ENCODE measurements at places on chromosomes 7 and 10.

GRCh38 chr10:27912231-27912630, 86.6 kb downstream of the ODAD2 start:
- no peak for DNase-seq

DNA sequence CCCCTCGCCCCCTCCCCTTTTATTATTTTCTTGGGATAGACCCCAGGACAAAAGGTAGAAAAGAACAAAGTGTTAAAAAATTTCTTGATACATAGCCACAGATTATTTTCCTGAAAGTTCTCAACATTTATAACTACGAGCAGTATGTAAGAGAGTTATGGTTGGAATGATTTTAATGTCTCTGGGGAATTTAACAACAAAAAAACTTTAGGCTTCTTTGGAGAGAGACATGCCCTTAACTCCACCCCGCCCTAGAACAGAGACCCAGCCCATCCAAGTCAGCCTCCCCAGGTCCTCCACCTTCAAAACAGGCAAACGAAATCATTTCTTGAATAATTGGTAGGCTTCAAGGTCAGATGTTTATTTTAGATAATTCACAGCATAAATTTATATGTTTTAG, 97.1 kb downstream of the TCF7L2 start:
- DNase-seq, result no peak

DNA sequence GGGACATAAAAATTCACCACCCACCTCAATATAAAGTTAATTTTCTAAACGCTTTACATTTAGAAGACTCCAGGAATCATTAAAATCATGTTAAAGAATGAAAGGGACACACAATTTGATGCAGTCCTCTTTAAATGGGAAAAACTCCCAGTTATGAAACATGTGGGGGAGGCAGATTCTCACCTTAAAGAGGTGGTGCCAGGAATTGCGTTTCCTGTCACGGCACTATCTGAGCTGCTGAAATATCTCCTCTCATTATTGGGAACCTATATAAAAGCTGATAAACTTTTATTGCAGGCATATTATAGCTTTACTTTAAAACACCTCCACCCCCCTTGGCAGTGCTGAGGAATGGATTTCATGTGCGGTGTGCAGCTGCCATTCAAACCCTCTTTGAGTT, 94.8 kb upstream of the SORCS3 start:
- DNase-seq, result no peak

DNA sequence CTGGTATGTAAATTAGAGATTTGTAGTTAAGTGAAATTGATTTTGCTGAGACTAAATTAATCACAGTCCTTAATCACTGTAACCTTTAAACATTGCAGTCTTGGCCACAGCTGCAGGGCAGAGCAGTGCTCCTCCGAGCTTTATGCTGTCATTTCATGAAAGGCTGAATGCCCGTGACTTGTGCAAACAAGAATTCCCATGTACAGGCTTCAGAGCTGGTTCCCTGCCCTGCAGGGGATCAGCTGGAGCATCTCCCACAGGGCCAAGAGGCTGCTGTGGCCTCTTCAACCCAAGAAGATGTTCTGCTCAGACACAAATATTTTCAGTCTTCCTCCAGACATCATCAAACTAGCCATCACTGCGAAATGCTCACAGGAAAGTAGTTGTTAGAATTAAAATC, 419.1 kb downstream of the AUTS2 start:
- no peak for DNase-seq

DNA sequence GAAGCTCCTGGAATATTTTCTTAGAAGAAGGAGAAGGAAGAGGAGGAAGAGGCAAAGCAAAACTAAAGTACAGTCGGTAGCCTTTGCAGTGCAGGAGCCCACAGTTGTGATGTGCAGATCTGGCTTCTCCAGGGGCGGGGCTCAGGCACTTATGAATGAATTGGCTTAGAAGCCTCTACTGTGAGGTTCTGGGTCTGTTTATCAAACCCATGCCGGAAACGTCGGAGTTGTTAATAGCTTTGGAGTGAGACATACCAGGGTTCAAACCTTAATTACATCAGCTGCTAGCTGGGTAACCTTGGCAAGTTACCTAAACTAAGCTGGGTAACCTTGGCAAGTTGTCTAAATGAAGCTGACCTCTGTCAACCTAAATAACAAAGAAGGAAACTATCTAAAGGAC, 89.3 kb upstream of the PITRM1 start:
- no peak for DNase-seq

GRCh38 chr10:50991456-50992355, 82.6 kb upstream of the PRKG1 start:
- DNase-seq, result no peak

DNA sequence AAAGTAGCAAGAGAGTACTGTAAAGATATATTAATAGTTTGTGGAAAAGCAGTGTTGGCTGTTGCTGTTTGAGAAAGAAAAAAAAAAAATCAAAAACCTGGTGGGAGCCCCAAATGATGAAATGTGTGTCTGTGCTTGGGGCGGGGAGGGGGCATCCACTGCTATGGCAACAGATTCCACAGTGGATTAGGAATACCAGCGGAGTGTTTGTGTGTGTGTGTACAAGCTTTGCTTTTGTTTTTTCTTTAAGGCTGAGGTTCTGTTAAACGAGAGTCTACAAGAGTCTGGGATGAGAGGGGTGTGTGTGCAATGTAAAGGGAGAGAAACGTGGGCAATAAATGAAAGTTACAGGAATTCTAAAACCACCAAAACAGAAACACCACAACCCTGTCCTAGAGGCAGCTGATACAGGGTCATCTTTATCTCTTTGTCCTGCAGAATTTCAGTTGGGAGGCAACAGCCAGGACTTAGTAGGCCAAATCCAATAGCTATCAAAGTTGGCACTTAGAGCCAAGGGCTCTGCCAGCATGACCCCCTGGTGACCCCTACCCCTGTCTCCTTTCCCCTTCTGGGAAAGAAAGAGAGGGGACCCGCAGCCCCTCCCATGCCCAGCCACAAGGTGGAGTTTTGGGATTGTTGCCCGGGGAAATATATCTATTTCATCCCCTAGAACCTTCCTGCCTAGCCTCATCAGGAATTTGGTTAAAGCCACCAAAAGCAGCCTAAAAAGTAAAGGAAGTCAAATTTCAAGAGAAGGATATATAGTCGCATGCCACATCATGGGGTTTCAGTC, 85.4 kb downstream of the OSBPL3 start:
- DNase-seq, result no peak

- no peak for DNase-seq
Observed at GRCh38 chr10:71486484-71487114, 89.9 kb downstream of the CDH23 start.

GRCh38 chr7:44244282-44244681, 43.5 kb downstream of the YKT6 start:
- DNase-seq, result no peak

- no peak for DNase-seq
Observed at GRCh38 chr7:39824456-39825200, 125.4 kb upstream of the CDK13 start.

- no peak for DNase-seq
Observed at GRCh38 chr7:81299711-81300110, 380.9 kb upstream of the SEMA3C start.

DNA sequence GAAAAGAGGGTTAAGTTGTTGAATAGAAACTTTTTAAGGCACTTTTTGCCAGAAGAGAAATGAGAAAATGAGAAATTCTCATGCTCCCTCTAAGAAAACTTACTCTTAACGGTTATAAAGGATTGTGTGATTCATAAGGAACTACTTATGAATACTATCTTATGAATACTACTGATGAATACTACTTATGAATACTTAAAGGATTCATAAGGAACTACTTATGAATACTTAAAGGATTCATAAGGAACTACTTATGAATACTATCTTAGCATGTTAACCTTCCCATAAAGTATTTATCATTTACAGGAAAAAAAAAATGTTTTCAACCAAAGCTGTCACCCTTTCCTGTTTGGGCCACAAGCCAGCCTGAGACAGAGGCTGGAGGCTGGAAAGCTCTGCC, 53.1 kb upstream of the UCN3 start:
- no peak for DNase-seq

GRCh38 chr10:48714088-48714487, 29.4 kb downstream of the WDFY4 start:
- no peak for DNase-seq

DNA sequence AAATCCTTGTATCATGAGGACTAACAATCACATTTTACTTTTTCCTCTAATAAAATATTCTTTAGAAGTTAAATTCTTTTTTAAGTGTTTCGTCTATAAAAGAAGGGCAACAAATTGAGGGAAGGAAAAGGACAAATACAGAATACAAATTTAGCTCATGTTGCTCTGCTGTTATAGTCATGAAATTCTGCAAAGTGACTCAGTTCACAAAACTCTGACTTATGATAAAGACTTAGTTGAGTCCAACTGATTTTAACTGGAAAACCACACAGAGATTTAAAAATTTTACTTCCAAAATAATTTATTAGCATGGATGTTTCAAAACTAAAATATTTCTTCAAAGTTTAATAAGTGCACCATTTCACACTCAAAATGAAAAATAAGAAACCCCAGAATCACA, 75.0 kb upstream of the GPR22 start:
- no peak for DNase-seq

DNA sequence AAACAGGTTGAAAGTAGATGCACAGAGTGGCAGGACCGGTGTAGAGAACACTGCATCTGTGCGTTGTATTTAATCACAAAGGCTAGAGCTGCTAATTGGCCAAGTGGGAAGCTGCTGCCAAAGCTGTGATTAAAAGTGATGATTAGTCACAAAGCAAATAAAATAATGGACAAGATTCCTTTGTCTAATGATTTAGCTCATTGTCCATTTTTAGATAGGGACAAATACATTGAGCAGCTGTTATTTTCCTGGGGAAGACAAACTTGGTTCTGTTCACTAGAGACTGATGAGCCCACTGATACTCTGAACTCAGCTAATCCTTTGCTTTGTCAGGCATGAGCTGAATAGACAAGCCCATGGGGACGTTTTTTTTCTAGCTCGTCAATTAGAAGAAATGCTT, 19.7 kb downstream of the UBE3C start:
- no peak for DNase-seq

- DNase-seq, result no peak
Observed at GRCh38 chr10:69201045-69201444, 19.1 kb upstream of the HKDC1 start.

DNA sequence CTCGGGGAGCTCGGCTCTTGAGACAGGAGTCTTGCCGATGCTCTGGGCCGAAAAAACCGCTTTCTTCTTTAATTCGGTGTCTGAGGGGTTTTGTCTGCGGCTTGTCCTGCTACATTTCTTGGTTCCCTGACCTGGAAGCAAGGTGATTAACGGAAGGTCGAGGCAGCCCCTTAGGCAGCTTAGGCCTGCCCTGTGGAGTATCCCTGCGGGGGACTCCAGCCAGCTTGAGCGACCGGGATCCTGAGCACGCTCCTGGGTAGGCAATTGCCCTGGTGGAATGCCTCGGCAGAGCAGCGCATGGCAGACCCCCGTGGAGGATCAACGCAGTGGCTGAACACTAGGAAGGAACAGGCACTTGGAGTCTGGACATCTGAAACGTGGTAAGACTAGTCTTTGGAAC, 30.5 kb upstream of the GHITM start:
- DNase-seq, result no peak

- no peak for DNase-seq
Observed at GRCh38 chr10:71184421-71184820, 27.9 kb upstream of the UNC5B start.

- DNase-seq, result no peak
Observed at GRCh38 chr10:21807180-21807579, 196.3 kb downstream of the DNAJC1 start.

DNA sequence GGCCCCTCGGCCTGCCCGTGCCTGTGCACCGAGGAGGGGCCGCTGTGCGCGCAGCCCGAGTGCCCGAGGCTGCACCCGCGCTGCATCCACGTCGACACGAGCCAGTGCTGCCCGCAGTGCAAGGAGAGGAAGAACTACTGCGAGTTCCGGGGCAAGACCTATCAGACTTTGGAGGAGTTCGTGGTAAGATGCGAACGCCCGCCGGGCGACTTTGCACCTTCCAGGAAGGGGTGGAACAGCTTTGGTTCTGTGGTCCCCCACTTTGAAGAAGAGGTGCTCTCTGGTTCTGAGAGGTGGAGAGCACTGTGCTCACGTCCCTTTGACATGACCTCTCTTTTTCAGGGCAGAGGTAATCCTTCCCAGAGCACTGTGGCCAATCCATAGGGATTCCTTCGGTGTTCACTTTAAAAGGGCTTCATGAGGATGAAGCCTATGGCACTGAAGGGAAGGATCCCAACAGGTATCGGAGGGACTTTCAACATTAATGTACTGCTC, 2.6 kb downstream of the VWC2 start:
- DNase-seq, result no peak

- no peak for DNase-seq
Observed at GRCh38 chr7:17405786-17406185, 107.3 kb downstream of the AHR start.

GRCh38 chr10:20874261-20874660, 22.9 kb downstream of the NEBL start:
- DNase-seq, result no peak

DNA sequence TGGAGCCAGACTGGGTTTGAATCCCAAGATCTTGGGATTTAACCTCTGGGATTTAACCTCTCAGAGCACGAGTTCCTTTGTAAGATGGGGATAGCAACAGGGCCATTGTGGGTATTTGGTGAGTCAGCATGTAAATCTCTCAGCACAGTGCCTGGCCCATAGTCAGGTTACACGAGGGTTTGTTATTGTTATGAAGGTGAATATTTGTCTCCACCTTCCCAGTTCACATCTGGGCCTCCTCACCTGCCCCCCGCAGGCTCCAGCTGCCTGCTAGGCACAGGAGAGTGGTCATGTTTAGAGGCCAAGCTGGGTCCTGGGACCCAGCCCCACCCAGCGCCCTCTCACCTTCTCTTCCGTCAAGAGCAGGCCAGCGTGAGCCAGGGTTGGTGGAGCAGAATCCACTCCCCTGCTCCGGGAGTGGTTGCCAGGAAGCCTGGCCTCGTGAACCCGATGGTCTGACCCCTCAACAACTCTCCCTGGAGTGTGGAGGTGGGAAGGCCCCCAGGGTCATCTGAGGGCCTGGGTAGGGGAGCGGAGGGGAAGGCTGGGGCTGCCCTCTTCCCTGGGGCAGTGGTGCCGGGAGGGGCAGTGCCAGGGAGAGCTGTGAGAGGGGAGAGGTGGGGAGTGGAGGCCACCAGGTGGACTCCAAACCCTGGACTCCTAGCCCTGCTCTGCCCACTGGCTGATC, 26.0 kb downstream of the FAM241B start:
- no peak for DNase-seq

- no peak for DNase-seq
Observed at GRCh38 chr7:140831724-140832123, 93.0 kb downstream of the BRAF start.

- DNase-seq, result no peak
Observed at GRCh38 chr7:29008590-29008989, 50.5 kb upstream of the TRIL start.

GRCh38 chr7:143419880-143420279, 11.2 kb upstream of the EPHA1 start:
- no peak for DNase-seq

- DNase-seq, result no peak
Observed at GRCh38 chr10:3699916-3700315, 85.1 kb downstream of the KLF6 start.

- DNase-seq, result no peak
Observed at GRCh38 chr7:18740579-18740988, 245.0 kb downstream of the HDAC9 start.

DNA sequence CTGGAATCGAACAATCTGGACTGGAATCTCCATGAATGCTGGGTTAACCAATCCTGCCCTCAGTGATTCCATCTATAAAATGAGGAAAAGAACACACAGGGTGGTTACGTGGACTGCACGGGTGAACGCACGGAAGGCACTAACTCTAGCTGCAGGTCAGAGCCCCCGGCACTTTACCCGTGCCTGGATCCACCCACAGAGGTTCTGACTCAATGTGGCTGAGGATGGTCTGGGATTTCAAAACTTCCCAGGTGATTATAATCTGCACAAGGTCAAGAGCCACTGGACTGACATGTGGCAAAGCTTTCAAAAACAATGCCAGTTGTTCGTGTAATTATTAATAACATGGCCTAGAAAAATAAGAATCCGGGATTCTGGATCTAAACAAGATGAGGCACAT, 29.2 kb downstream of the KIAA1549 start:
- DNase-seq, result no peak

Measured in NCI-H2107 (cell line).